Activated CD4-positive, CD25-positive, alpha-beta regulatory T cell (primary cell): ENCODE measurements at places on chromosomes 4 and X.

DNA sequence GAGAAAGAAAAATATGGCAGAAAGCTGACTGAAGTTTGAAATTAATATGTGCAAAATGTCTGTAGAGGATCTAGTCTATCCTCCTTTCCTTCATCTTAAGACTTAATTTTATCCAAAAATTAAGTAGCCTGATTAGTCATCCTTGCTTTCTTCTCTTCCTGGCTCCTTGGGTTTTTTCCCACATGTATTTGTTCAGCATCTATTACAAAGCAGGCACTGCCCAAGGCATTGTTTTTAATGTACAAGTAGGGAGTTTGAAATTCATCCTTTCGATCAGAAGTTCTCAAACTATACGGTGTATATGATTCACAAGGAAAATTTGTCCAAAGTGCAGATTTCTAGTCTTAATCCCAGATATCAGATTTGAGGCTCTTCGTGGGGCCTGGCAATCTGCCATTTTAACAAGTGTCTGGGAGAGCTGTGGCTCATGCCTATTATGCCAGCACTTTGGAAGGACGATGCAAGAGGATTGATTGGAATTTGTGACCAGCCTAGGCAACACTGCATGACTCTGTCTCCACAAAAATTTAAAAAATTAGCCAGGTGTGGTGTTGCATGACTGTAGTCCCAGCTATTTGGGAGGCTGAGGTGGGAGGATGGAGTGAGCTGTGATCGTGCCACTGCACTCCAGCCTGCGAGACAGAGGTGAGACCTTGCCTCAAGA lies 19.4 kb upstream of the YTHDC1 start:
- no peak for DNase-seq

- DNase-seq = no peak
Measured at GRCh38 chr4:94519925-94520789, 68.4 kb downstream of the PDLIM5 start.

- DNase-seq = no peak
Measured at GRCh38 chr4:55125087-55125721, at the start of gene KDR. KDR (minus strand) TSS chr4:55125595; CDS start chr4:55125293, 302 bp downstream.

DNA sequence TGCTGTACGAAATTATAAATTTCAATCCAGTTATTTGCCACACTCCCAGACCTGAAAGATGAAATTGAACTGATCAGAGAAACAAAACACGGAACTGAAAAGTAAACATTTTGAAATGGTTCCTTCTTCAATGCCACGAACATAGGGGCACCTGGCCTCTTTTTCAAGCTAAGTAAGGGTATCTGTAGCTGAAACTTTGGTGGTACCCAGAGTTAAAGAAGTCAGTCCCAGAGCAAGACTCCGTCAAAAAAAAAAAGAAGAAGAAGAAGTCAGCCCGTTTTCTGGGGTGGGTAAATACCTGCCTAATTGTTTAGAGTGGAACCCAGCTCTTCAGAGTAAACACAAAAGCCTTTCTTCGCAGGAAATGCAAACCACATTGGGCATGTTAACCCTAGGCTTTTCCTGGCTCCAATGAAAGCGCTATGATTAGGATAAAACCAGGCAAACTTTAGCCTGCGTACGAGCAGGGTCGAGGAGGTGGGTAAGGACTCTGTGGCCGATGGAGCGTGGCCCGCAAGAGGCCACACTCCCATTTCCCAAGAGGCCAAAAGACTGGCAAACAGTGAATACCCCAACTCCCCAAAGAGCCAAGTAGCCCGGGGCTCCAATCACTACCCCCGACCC lies 1.3 kb downstream of the ANTXR2 start:
- no peak for DNase-seq

DNA sequence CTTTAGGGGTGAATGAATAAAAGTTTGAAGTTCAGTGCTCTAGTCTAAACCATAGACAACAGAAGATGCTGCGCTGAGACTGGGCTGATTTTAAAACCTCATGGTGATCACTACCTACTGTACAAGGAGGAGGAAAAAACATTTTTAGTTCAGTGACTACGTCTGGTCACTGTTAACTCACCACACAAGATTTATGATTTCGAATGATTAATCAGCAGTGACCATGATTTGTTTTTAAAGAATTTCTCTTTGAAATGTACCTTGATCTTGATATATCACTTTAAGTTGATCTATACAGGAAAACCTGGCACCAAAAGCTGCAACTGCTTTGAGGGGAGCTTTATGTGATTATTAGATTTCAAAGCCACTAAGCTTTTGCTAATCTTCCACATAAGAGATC lies 286.3 kb downstream of the PDGFC start:
- no peak for DNase-seq

- no peak for DNase-seq
Measured at GRCh38 chr4:55411621-55412020, 15.9 kb downstream of the TMEM165 start.

- DNase-seq = no peak
Measured at GRCh38 chrX:137695417-137695816, 129.5 kb downstream of the ZIC3 start.

DNA sequence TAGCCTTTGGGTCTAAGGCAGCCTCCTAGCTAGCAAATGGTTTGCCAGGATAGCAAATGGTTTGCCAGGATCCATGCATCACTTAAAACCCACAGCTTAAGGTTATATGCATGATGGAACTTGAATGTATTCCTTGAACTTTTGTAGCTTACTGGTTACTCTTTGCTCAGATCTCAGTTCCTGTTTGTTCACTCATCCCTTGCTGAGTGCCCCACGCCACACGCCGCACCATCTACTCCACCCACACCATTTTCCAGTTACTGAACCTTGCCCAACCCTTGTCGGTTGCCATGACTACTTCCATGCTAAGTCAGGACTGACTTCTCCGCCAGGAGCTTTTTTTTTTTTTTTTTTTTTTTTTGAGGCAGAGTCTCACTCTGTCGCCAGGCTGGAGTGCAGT lies 29.5 kb upstream of the XIAP start:
- DNase-seq = no peak

- no peak for DNase-seq
Measured at GRCh38 chrX:26783512-26784225, 567.7 kb downstream of the MAGEB5 start.

GRCh38 chr4:140211693-140212092 lies 57.7 kb upstream of the MAML3 start:
- DNase-seq = no peak

DNA sequence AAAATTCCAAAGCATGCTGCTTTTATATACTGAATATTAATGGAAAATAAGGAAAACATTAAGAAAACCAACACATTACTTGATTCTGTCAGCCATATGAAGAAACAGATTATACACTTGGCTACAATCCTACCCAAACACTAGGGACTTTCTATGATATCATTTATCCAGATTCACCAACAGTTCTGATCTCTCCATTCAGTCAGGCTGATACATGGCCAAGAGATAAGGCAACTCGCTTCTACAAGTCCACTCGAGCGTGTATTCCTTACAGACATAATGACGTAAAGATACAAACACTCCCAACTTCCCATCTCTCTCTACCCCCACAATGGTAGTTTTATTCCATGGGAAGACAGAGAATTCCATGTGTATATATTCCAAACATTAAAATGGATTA lies 44.5 kb downstream of the NEK1 start:
- no peak for DNase-seq

GRCh38 chr4:143420227-143420626 lies 83.6 kb downstream of the GAB1 start:
- DNase-seq = no peak

DNA sequence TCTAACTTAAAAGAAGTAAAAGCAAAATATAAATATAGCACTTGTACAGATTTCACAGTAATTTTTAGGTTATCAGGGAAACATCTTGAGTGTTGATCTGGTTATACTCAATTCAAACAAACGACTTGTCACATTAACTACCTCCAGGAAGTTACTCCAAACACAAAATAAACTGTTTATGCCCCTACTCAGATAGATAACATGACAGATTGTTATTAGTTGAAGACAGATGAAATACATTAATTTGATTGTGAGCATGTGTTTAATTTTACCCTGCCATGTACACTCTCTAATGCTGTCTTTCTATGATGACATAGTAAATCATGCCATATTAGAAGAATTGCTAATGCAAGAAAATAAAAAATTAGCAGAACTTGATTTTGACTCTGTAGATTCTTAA lies 88.0 kb downstream of the RAB28 start:
- no peak for DNase-seq

GRCh38 chrX:133434197-133434820 lies 19.0 kb upstream of the GPC4 start:
- no peak for DNase-seq

DNA sequence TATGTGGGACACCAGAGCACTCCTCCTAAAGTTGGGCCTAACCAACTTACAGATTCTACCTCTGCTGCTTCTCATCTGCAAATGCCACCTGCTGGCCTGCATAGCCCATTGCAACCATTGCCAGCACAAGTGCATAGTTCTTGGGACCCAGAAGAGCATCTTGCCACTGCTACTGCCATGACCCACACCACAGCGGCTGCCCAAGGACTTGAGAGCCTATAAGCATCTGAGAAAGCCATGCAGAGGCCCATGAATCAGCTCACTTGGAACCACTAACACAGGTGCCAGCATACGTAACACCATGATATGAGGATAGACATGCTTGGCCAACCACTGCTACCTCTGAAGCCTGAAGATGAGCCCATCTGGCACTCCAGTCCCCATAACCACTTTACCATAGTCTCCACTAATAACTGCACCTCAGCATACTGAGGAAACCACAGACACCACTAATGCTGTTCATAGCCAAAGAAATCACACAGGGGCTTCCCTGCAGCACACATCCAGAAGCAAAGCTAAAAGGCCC lies 258.1 kb upstream of the AGTR2 start:
- no peak for DNase-seq

- DNase-seq = no peak
Measured at GRCh38 chr4:38710053-38710452, 46.1 kb downstream of the KLF3 start.

DNA sequence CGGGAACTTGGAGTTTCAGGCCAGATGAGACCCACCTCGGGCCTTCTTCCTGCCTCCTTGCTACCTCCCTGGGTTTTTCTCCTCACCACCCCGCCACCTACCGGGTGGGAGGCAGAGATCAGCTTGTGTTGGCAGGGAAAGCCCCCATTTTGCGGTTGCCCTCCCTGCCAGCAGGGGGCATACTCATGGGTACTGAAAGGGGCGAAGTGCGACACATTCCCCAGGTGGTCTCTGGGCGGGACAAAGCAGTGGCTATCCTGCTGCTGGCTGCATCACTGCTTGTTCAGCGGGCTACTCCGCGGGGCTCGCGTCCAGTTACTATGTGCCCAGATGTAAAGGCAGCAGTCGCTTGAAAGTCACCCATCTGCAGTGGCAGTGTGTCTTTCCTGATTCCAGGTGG lies 330.3 kb downstream of the PDHA2 start:
- DNase-seq = no peak

DNA sequence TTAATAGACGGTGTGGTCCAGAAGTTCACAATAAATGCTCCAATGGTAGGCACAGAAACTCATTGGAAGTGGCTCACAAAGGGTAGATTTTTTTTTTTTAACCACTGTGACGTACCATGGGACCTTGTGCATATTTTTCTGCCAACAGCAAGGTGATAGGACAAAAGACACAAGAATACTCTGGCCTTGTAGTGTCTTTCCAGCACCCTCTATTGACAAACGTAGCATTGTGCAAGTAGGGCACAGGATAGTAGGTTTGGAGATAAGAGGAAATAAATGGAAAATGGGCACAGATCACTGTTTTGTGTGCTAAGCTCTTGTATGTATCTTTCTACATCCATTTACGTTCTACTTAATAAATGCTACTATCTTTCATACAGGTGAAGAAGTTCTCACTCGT lies 2054.9 kb downstream of the PCDH7 start:
- no peak for DNase-seq

GRCh38 chr4:7424553-7425111 lies 10.1 kb downstream of the PSAPL1 start:
- DNase-seq = no peak

DNA sequence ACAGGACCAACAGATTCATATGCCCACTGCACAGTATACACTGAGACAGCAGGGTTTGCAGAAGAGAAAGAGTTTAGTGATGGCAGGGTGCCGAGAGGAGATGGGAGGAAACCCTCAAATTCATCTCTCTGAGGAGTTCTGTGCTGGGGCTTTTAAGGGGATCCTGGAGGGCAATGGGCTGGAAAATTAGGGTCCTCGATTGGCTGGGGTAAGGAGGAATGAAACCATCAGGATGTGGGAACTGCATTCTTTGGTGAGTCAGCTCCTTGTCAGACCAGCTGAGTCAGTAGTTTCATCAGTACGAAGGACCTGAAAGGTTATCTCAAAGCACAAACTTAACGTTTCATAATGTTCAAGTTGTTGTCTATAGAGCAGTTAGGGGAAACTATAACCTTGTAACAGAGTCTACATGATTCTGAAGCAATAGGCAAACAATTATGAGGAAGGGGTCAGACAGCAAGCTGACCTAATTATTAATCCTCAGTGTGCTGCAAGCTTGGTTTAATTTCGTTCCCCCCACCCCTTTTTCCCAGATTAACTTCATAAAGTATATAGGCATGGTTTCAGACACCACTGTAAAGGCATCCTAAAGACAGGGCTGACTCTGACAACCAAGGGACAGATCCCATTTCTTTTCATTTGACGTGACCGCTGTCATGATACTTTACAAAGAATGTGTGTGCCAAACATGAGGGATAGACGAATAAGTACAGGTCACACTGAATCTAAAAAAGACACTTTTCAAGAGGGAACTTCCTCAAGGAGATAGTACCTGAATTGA lies 1.5 kb upstream of the MSMO1 start:
- DNase-seq = no peak

GRCh38 chrX:97639526-97639925 lies 755.8 kb downstream of the RPA4 start:
- no peak for DNase-seq

- no peak for DNase-seq
Measured at GRCh38 chr4:126136922-126137781, 822.4 kb downstream of the FAT4 start.

DNA sequence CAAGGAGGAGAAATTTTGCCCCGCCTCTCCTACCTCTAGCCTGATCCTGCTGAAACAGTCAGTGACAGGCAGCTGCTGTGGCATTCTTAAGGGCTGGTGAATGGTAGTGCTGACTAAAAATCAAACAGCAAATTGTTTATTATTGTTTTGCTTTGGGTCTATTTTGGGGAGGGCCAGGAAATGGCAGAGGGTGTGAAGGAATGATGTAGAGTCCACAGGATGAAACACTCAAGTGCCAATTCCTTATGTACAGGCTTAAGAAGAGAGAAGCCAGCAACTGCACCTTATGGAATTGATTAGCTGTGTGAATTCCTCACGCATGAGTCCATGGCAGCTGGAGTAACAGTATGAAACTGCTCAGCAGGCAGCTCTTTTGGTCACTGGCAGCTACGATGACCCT lies 39.7 kb downstream of the VEGFC start:
- no peak for DNase-seq

GRCh38 chrX:113833096-113834055 lies 750.5 kb upstream of the HTR2C start:
- no peak for DNase-seq

GRCh38 chrX:153825042-153825441 lies 5.3 kb downstream of the PDZD4 start:
- DNase-seq = no peak

- no peak for DNase-seq
Measured at GRCh38 chr4:123929565-123929964, 533.0 kb downstream of the SPRY1 start.

GRCh38 chrX:137194164-137194563 lies 160.4 kb upstream of the GPR101 start:
- DNase-seq = no peak
